ENCODE measurements at places on chromosomes 5 and 9.

GRCh38 chr9:130112538-130113151 lies 58.9 kb downstream of the GPR107 start:
- no peak for DNase-seq

DNA sequence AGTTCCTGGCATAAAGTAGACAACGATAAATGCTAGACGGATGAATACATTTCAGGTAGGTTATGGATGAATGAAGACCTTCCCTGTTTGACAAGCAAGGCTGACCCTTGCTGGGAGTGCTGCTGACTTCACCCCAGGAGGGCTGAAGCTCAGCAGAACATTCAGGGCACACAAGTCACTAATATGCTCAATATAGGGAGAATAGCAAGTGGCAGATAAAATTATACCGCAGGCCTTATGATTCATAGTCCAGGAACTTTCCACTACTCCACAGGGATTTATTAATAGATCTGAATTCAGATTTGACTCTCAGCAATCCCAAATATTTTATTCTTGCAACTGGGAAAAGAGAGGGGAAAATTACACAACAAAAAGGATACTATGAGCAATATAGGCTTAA lies 38.2 kb upstream of the GRAMD2B start:
- DNase-seq: no peak

GRCh38 chr5:149930749-149931574 lies 13.6 kb downstream of the PDE6A start:
- no peak for DNase-seq

DNA sequence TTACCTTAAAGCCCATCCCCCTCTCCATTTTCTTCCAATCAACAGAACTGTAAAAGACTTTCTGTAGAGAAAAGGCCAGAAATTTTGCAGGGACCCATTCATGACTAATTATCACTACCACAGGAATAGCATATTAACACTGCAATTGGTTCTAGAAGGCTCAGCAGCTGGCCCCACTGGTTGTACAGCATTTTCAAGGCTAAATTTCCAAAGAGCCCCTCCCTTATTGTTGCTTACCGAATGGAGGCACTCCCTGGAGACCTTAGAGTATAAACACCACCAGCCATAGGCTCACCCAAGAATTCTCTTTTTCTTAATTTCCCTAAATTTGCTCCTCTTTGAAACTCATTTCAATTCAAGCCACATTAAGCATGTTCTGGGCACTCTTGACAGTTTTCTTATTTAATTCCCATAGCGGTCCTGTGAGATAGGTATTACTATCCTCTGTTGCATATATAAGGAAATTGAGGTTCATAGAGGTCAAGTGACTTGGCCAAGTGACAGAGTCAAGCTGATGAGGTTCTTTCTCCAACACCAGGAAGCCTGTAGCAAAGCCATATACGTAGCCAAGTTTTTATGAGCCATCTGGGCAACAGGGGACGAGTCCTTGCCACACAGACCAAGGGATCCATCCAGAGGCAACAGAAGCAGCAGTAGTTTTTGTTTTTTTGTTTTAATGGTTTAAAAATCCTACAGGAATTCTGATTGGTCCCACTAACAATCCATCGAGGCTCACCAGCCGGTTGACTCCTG lies 83.9 kb upstream of the NR5A1 start:
- no peak for DNase-seq

- no peak for DNase-seq
These were observed 263.8 kb upstream of the TLE4 start for GRCh38 chr9:79308012-79308411.

DNA sequence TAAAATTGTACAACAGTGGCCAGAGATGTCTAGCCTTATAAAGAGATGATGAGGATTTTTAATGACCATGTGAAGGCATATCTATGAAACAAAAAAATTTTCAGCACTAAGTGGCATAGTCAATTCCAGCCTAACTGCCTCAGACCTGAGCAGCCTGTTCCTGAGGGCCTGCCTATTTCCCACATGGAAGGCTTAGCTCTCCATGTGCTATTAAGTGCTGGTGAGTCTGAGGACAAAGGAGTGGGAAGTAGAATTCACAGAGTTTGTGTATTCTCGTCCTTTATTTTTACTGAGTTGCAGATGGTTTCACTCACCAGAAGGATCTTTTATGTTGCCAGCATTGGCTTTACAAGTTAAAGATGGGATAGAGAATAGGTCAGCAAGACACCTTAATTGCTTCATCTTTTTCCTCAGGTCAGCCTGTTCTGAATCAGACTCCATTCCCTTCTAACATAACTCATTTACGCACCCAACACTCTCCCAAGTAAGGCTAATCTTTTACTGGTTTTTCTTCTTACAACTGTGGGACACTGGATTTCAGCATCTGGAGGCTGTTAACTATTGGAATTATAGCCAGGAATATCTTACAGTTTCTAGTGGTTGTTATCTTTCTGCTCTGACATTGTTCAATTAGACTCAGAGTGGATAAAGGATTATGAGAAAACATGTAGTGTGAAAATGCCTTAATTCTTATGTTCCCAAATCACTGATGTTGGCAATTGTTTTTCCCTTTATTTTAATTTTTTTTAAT lies 76.8 kb downstream of the ISOC1 start:
- DNase-seq: no peak

DNA sequence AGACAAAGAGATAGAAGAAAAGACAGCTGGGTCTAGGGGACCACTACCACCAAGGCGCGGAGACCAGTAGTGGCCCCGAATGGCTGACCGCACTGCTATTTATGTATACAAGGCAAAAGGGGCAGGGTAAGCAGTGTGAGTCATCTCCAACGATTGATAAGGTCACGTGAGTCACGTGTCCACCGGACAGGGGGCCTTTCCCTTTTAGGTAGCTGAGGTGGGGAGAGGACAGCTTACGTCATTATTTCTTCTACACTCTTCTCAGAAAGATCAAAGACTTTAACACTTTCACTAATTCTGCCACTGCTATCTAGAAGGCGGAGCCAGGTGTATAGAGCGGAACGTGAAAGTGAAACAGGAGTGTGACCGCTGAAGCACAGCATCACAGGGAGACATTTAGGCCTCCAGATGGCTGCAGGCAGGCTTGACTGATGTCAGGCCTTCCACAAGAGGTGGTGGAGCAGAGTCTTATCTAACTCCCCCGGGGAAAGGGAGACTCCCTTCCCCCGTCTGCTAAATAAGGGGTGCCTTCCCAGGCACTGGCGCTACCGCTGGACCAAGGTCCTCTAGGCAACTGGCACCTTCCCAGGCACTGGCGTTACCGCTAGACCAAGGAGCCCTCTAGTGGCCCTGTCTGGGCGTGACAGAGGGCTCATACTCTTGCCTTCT lies 6.1 kb upstream of the PRR16 start:
- no peak for DNase-seq

All from T-helper 9 cell (primary cell).